Left ventricle myocardium inferior (tissue), 1 donor: ENCODE measurements at places on chromosomes 7 and 10.

DNA sequence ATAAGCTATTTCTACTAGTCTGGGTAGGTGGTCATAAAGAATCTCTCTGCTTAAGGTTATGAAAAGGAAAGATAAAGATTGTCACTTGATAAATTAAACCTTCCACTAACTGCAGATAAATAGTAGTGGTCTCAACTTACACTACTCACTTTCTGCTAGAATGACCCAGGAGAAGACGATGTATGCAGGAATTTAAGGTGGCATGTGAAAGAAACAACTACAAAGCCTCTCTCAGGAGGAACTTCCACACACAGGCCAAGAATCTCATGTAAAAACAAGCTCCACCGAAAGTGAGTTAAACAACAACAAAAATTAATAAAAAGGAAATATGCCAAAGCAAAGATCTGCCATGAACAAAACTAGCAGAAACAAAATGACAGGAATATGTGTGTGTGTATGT is 165.4 kb downstream of the CDC14C start:
- no peak for DNase-seq

GRCh38 chr7:13077466-13077865 is 390.0 kb downstream of the ARL4A start:
- no peak for DNase-seq

DNA sequence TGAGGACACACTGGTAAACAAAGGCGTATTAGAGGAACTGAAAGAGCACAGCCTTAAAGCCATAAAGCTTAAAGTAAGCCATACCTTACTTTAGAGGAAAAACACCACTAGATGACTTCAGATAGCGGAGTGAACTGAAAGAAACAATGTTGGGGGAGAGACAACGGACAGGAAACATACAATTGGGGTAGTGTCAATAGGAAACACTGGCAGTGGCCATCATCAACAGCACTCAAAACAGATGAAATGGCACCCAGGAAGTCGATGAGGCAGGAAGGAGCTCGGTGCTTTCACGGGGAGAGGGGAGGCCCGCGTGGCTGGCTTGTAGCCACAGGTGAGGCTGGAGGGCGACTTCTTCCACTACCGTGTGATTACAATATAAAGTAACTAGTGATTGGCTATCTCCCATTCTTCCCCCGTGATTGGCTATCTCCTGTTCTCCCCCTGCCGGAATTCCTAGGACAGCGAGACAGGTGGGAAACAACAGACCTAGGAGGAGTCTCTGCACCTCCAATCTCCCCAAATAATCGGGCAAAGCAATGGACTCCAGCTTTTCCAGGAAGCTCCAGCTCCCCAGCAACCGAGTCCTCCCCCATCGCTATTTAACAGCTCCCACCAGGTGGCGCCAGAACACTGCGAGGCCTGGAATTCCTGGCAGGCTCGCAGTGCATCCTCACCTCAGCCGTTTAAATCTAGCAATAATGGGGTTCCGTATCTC is 2.4 kb upstream of the TAS2R38 start:
- peak; percentile 57 for DNase-seq

GRCh38 chr7:109873296-109873695 is 1217.6 kb upstream of the LRRN3 start:
- no peak for DNase-seq

DNA sequence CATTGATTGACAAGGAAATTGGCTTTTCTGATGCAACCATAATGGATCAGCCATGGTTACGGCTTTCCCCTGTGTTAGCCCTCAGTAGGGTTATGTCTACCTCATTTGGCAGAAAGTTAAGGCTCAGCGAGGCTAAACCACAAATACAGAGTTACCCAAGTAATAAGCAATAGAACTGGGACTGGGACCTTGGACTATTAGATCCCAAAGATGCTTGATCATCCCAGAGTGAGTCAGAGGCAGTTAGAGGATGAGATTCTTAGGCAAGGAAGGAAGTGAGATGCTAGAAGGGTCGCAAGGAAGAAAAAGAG is 401.4 kb downstream of the TNS3 start:
- DNase-seq: no peak

DNA sequence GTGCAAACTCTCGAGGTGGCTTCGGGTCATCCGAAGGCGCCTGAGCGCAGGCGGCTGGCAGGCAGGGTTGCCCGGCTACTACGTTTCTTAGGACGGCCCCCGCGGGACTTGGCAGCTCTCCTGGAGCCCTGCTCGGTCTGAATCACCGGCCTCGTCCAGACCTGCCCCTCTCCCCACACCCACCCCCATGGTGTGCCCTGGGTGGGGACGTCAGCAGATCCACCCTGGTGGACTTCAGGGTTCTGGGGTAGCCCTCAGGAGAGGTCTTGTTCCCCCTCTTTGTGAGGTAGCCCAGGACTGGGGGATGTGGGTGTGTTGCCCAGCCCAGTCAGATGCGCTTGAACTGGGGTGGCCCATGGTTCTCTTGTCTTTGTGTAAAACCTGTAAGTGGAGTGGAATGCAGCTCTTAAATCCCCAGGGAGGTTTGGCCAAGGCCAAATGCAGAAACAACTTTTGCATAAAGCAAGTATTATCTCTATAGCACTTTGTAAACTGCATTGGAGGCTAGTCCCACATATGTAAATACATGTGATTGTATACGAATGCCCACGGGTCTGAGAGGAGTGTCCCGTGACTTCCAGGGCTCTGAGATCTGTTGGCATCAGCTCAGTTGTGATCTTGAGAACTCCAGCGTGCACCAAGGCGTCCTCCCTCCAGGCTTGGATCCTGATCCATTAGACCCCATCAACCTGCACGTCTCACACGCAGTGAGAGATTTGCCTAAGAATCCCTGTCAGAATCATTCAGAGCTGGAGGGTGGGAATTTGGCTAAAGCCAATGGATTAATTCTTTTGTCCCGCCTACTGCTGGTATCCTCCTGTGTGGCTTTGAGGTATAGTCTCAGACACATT is 1.8 kb downstream of the PFKFB3 start:
- DNase-seq: peak; percentile 53

DNA sequence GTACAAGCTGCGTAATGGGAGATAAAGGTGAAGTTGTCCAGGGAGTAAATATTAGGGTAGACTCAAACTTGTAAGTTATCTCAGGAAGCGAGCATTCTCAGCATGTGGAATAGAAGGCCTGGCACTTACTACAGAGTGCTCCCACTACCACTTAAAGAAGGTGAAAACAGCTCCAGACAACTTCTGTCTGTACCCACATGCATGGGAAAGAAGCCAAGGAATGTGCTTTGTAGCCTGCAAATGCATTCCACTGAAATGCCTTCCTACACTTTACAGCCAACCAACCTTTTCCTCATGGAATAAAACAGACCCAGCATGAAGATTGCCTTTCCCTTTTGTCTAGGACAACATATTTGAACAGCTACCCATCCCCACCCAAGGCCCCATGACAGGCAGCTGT is 45.4 kb upstream of the NPSR1 start:
- DNase-seq: no peak
